ENCODE measurements at places on chromosomes 12 and 14.

DNA sequence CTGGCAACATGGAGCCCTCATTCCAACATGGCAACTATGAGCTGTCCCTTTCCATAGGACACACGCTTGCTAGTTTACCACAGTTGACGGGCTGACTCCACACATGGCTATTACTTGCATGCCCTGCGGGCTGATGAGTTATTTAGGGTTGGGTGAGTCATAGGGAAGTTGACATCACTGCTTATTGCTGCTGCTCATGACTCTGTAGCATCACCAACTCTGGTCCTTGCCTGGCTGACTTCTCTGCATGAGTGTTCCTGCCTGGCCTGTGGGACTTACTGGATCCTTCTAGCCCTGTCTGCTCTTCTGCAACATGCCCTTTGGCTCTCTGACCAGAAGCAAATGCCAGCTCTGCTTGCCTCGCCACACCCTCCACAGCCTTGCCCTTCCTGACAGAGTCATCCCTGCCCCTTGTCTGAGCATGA lies 199.5 kb downstream of the ANO6 start:
- H3K4me1 ChIP-seq = peaks cover 3% of the 10 kb centered on the region
- peaks cover 13% of the 10 kb centered on the region for H3K36me3 ChIP-seq
- peak; percentile 38 for DNase-seq
- H3K4me3 ChIP-seq = no peak overlapping the region
- H3K27me3 ChIP-seq = no peaks in the 10 kb centered on the region

DNA sequence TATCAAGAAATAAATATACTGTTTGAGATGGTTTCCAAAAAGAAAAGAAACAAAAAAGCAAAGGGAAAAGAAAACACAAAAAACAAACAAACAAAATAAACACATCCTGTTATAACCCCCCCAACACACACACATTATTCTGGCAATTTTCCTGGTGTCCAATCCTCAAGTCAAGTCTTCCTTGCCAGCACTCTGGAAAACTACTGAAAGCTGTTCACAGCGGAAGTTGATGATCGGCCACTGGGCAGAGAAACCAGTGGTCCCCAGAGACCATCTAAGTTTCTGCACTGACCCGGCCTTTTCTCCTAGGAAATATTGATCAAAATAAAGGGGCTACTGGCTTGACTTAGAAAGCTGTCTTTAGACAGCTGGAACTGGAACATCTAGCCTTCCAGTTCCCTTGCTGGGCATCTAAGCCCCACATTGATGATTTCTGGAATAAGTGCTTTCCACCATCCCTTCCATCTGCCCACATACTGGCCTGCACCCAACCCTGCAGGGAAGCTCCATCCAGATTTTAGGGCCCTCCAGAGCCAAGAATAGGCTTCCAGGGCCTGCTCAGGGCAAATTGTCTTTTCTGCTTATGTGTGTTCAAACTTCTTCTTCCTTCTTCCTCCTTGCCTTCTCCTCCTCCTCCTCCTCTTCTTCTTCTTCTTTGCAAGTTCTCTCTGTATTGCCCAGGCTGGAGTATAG lies 11.6 kb upstream of the PPP1CC start:
- H3K27ac ChIP-seq = no peak overlapping the region
- H3K4me1 ChIP-seq = peaks cover 7% of the 10 kb centered on the region
- H3K27me3 ChIP-seq = no peaks in the 10 kb centered on the region

- H3K27me3 ChIP-seq = no peaks in the 10 kb centered on the region
- H3K27ac ChIP-seq = no peak overlapping the region
- peak; percentile 39 for DNase-seq
- no peak overlapping the region for H3K4me3 ChIP-seq
- no peaks in the 10 kb centered on the region for H3K36me3 ChIP-seq
Measured at GRCh38 chr12:110199339-110200123, 75.4 kb downstream of the IFT81 start.

DNA sequence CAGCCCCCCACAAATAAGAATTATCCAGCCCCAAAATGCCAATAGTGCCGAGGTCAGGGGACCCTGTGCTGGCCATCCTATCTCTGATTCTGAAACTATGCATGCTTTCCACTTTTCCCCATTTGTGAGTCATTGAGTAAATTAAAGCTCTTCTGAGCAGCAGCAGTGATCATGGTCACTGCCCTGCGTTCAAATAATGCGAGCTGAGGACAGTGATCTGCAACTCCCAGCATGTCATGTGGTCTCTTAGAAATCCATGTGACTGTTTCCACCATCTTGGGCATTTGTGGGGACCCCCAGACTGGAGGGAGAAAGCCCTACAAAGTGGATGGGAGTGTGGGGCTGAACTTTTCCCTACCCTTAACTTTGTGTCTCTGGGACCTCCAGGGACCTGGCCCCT lies 53.8 kb downstream of the C14orf132 start:
- no peak for DNase-seq
- no peaks in the 10 kb centered on the region for H3K27me3 ChIP-seq
- H3K27ac ChIP-seq = no peak overlapping the region
- no peak overlapping the region for H3K4me3 ChIP-seq
- no peaks in the 10 kb centered on the region for H3K4me1 ChIP-seq
- no peaks in the 10 kb centered on the region for H3K36me3 ChIP-seq

GRCh38 chr12:5123921-5124320 lies 80.2 kb downstream of the KCNA5 start:
- no peak overlapping the region for H3K4me3 ChIP-seq
- no peaks in the 10 kb centered on the region for H3K36me3 ChIP-seq
- no peaks in the 10 kb centered on the region for H3K4me1 ChIP-seq
- peaks cover 7% of the 10 kb centered on the region for H3K27me3 ChIP-seq
- no peak for DNase-seq
- H3K27ac ChIP-seq = no peak overlapping the region

- H3K27ac ChIP-seq = no peak overlapping the region
- no peaks in the 10 kb centered on the region for H3K36me3 ChIP-seq
- DNase-seq = no peak
- no peak overlapping the region for H3K4me3 ChIP-seq
- H3K4me1 ChIP-seq = no peaks in the 10 kb centered on the region
- no peaks in the 10 kb centered on the region for H3K27me3 ChIP-seq
Measured at GRCh38 chr14:22472935-22473854, 115.8 kb downstream of the DAD1 start.

DNA sequence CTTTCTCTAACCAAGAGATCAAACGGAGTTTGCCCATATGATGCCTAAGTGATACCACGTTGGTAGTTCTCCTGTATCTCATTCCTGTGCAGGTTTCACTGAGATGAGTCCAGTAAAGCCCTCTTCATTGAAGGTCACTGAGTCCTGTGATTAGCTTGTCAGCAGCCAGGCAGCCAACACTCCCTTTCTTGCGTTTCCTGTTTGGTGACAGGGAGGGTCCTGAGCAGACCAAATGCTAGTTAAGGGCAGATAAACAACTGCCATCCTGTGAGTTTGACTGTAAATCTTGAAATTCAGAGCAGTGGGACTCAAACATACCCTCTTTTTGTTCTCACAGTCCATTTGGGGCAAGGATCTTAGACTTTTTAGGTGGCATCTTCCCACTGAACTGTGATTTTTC lies 39.4 kb downstream of the ZNF641 start:
- H3K27me3 ChIP-seq = no peaks in the 10 kb centered on the region
- no peaks in the 10 kb centered on the region for H3K36me3 ChIP-seq
- no peak overlapping the region for H3K27ac ChIP-seq
